GM23248 (cell line): ENCODE measurements at places on chromosomes 6 and 20. TPM values are rescaled to one million over a fixed set of nuclear protein-coding genes. Genes with fewer than 3 reads are reported as not detected.

Gene SLC17A2
- polyA plus RNA-seq = not detected in 2 replicates

Gene TRIM31
- polyA plus RNA-seq = not detected in 2 replicates

Gene BMP7
- 0.09 TPM in 1 of 2 replicates, not detected in the other for polyA plus RNA-seq

Gene PPP1R18
- 66.6 and 67.8 TPM in 2 replicates for polyA plus RNA-seq

Gene FOXS1
- polyA plus RNA-seq = not detected in 2 replicates

Gene POU5F1
- 0.61 and 0.88 TPM in 2 replicates for polyA plus RNA-seq

Gene HLA-G
- 1.5 and 1.7 TPM in 2 replicates for polyA plus RNA-seq

Gene AIF1
- not detected in 2 replicates for polyA plus RNA-seq

Gene HSPA12B
- 0.06 and 0.11 TPM in 2 replicates for polyA plus RNA-seq

Gene FOXC1
- polyA plus RNA-seq = 3.3 and 3.5 TPM in 2 replicates

Gene HRH3
- polyA plus RNA-seq = not detected in 2 replicates

Gene MDFI
- polyA plus RNA-seq = not detected in 2 replicates
